ENCODE measurements at places on chromosomes 2 and 18.
A peak's percentile ranks its signal among the peaks of the same experiment; 100 is the strongest.

DNA sequence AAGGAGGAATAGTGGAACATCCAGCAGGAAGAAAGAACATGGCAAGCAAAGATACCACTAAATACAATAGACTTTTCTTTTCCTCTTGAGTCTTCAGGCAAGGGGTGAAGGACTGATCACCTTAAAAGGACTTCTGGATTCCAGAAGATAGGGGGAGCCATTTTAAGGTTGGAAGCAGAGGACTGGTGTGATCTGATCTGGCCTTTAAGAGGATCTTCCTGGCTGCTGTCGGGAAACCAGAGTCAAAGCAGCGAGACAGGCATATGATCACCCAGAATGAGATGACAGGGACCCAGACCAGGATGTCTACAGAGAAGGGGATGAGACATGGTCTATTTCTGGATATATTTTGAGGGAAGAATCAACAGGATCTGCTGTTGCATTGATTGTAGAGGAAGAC, 558.0 kb downstream of the STK39 start:
- no peak for DNase-seq

- no peak for DNase-seq
Measured at GRCh38 chr2:139946690-139947089, 1166.5 kb upstream of the NXPH2 start.

DNA sequence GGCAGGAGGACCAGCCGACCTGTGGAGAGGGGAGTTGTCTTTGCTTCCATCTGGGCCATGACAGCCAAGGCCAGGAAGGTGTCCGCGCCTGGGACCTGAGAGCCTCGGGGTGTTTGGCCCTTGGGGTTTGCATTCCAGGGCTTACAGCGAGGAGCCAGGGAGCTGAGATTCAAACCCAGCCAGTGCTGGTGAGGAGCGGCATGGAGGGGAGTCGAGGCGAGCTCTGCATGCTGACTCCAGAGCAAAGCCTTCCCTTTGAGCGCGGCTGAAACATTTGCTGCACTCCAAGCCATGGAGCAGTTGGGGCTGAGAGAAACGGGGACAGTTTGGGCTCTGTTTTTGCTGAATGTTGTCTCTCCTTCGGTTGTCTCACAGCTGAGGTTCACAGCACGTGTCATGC, 77.4 kb downstream of the TWIST2 start:
- DNase-seq, result no peak

- DNase-seq, result peak; percentile 66
Measured at GRCh38 chr2:96407041-96407918, 71.7 kb downstream of the NCAPH start.

DNA sequence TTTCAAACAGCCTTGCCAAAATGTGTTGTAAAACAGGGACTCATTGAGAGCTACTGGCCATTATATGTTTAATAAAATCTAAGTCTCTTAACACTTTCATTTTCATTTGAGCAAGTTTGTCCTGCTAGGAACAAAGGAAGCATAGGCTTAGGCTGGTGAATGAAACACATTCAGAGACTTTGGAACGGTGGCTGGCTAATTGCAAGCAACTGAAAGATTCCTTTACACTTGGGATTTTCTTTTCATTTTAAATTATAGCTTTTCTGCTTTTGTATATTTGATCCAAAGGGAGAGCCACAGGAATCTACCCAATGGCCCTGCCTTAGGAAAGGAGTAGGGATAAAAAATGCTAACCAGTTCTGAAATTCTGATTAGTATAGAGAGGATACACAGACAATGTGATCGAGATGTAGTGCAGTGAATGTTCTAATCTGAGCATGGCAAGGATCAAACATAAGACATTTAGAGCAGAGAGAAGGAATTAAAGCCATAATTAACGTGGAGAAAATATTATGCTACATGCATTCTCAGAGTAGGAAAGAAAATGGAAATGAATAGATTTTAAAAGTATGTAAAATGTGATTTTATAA, 911.4 kb upstream of the SLC39A10 start:
- no peak for DNase-seq

- no peak for DNase-seq
Measured at GRCh38 chr2:215942194-215942593, 71.2 kb downstream of the MREG start.

GRCh38 chr2:132640116-132640515, 29.9 kb downstream of the LYPD1 start:
- DNase-seq, result no peak

GRCh38 chr2:190695739-190696138, 46.9 kb downstream of the NAB1 start:
- DNase-seq, result peak; percentile 50

DNA sequence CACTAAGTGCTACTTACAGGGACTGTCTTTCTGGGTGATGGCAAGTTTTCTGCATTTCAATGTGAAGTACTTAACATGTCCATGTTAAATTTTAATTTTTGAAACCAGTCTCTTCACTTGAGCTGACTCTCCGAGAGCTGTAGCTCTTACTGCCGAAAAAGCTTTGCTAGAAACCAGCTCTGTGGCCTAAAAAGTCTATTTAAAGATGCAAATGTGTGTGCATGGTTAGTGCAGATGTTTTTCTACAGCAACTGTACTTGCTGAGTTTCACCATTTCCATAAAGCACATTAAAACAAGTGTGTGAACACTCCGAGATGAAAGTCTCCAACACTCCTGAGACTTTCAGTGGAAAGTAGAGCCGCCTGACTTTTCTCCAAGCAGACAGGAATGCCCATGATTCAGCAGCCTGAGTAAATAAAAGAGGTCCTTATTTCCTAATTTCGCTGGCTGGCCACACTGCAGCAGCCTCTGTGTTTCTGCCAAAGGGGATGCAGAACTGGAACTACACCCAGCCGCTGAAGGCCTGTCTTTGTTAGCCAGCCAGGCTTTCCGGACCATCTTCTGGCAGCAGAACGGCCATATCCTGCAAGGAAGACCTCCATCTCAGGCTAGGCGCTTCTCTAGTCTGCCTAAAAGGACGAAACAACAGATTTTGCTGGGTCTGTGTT, 121.2 kb downstream of the ZNF521 start:
- DNase-seq, result no peak

All from stimulated activated CD4-positive, alpha-beta T cell treated with anti-CD3 and anti-CD28 coated beads, Interleukin-2, amount 100 ng/mL, for 24 hours (primary cell).